ENCODE measurements at places on chromosomes 7 and 10.

DNA sequence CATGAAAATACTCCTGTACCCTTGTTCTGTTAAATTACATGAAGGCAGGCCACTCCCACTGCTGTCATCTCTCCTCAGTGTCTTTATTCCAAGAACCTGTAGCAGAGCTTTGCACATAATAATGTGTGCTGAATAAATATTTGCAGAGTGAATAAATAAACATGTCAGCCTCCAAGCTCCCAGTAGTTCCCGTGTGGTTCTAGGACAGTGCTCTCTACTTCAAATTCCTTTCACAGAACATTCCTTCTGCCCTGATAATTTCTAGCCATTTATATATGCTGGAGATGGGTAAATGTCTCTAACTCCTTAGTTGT, 20.3 kb upstream of the HYAL4 start:
- no peak for DNase-seq

GRCh38 chr7:33773053-33773452, 132.3 kb upstream of the BMPER start:
- peak; percentile 53 for DNase-seq

DNA sequence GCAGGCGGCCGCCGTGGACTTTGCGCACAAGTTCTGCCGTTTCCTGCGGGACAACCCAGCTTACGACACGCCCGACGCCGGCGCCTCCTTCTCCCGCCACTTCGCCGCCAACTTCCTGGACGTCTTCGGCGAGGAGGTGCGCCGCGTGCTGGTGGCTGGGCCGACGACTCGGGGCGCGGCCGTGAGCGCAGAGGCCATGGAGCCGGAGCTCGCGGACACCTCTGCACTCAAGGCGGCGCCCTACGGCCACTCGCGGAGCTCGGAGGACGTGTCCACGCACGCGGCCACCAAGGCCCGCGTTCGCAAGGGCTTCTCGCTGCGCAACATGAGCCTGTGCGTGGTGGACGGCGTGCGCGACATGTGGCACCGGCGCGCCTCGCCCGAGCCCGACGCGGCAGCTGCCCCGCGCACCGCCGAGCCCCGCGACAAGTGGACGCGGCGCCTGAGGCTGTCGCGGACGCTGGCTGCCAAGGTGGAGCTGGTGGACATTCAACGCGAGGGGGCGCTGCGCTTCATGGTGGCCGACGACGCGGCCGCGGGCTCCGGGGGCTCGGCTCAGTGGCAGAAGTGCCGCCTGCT, 14.1 kb downstream of the SH2B2 start:
- DNase-seq = no peak

DNA sequence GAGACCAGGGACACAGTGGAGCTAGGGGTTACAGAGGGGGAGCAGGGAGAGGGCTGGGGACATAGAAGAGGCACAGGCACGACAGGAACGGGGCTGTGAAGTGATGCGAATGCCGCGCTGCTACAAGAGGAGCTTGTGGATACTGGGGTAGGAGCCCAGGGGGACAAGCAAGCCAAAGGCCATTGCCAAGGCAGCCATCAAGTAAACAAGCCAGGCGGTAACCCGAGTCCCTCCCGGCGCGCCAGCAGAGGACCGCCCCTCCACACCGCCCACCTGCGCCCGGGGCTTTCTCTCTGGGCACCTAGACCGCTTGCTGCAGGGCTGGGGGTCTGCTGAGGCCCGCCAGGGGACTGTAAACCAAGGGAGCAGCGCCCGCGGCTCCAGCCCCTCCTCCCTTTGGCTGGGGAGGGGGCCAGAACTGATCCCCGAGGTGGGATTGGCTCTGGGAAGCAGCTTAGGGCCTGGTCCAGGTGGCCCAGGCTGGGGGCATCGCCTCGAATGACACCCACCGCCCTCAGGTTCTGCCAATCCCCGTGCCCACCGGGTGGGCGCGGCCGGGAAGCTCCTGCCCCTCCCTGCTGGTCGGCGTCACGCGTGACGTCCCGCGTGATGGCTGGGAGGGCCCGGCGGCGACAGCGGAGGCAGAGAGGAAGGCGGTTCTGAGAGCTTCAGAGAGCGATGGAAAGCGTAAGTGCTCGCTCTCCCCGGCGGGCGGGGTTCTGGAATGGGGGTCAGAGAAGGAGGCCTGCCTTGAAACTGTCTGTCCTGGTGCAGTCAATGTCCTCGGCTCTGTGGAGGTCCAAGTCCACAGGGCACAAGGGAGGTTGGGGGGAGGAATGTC, 982 bp downstream of the SFXN3 start:
- no peak for DNase-seq

GRCh38 chr7:38316733-38317360, 43.4 kb upstream of the TARP start:
- DNase-seq = no peak

DNA sequence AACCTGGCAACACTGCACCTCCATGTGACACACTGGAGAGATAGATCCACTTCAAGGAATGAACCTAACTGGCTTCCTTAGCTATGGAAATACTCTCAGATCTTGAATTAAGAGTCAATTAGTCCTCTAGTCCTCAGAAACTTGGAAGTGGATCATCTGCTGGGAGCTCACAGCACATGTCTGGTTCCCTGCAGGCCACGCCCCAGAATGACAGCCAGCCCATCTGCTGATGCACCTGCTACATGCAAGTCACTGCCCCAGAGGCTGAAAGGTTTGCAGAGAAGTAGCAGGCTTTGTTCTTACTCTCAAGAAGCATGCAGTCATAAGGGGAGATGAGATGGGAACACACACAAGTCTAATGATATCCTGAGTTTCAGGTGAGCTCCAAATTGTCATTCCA, 275.9 kb downstream of the SKAP2 start:
- no peak for DNase-seq

DNA sequence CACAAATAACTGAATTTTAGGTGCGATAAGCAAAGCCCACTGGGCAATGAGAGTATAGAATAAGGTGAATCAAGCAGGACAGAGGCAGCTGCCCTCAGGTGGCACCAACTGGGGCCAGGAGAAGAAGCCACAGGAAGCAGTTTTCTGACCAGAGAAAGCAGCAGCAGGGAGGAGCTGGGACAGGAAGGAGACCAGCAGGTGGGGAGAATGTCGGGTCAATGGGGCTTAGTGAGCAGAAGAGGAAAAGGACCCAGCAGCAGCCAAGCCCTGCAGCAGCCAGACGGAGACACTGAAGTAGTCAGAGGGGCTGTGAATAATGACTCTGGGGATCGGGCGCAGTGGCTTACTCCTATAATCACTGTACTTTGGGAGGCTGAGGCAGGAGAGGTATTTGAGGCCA, 209.6 kb upstream of the SH2B2 start:
- DNase-seq = no peak

DNA sequence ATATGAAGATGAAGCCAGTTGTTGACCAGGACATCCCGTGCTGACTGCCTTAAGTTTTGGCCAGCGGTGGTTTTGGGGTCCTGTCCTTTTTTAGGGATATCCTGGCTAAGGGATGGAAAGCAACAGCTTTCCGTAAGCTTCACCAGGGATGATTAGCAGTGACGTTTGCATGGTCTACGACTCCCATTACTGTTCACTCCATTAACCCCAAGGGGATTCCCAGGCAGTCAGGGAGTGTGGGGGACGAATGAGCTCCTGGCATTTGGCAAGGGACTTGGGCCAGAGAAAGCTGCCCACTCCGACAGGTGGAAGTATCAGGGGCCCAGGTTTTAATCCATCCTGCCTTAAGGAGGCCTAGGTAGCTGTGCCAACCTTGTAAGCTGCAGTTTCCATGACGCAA, 66.8 kb downstream of the ITGB1 start:
- no peak for DNase-seq

DNA sequence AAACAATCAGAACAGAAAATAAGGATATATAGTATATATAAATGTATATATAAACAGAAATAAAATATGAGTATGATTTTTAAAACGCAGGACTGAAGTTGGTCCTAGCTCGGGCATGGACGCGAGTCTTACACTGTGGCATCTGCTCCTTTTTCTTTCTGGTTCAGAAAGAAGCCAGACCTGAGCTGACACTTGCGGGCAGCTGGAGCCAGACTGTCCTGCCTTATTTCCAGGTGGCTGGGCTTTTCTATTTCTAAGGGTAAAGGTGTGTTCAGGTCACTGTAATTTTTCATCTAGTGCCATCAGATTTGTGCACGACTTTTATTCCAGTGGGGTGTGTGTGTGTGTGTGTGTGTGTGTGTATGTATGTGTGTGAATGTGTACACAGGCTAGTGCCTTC, 166.4 kb downstream of the GALNT17 start:
- DNase-seq = no peak

DNA sequence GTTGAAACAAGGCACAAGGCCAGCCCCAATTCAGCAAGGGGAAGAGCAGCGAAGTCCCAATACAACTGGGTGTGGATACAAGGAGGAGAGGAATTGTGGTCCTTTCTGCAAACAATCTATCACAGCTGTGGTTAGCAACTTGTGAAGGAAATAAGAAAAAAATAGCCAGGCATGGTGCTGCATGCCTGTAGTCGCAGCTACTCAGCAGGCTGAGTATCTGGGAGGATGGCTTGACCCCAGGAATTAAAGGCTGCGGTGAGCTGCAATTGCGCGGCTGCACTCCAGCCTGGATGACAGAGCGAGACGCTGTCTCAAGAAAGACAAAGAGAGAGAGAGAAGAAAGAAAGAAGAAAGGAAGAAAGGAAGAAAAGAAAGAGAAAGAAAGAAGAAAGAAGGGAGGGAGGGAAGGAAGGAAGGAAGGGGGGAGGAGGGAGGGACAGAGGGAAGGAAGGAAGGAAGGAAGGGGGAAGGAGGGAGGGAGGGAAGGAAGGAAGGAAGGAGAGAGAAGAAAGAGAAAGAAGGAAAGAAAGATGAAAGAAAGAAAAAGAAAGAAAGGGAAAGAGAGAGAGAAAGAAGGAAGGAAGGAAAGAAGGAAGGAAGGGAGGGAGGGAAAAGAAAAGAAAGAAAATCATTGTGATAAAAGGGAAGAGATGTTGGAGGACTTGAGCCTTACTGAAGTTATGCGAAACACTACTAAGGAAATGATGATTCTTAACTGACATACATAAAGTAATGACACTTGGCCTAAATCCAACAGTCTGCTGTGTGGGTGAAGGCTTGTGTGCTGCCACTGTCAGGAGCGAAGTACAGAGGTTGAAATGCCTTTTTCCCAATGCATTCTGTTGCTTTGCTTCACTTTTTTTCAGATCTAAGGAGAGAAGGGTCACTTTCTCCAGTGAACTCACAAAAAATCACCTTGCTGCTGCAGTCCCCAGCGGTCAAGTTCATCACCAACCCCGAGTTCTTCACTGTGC, 117.0 kb upstream of the STK17A start:
- DNase-seq = no peak

DNA sequence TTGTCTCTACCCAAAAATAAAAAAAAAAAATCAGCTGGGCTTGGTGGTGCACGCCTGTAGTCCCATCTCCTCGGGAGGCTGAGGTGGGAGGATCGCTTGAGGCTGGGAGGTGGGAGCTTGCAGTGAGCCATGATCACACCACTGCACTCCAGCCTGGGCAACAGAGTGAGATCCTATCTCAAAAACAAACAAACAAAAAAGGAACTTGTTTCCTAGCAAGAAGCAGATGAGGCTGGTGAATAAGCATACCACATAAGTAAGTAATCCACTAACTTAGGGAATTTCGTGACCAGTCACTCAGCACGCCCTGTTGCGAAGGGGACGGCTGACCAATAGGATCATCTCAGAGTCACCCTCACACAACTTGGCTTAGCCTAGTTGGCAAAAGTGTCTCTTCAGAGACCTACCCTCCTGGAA, 64.6 kb downstream of the CUX1 start:
- DNase-seq = peak; percentile 99

- DNase-seq = no peak
Observed at GRCh38 chr10:61452655-61453641, at the start of gene TMEM26. Gene TMEM26, minus strand, starts transcription at chr10:61453381. Its CDS starts 300 bp downstream, at chr10:61453081.

GRCh38 chr10:48526011-48526821, 78.7 kb downstream of the ARHGAP22 start:
- DNase-seq = peak; percentile 73

DNA sequence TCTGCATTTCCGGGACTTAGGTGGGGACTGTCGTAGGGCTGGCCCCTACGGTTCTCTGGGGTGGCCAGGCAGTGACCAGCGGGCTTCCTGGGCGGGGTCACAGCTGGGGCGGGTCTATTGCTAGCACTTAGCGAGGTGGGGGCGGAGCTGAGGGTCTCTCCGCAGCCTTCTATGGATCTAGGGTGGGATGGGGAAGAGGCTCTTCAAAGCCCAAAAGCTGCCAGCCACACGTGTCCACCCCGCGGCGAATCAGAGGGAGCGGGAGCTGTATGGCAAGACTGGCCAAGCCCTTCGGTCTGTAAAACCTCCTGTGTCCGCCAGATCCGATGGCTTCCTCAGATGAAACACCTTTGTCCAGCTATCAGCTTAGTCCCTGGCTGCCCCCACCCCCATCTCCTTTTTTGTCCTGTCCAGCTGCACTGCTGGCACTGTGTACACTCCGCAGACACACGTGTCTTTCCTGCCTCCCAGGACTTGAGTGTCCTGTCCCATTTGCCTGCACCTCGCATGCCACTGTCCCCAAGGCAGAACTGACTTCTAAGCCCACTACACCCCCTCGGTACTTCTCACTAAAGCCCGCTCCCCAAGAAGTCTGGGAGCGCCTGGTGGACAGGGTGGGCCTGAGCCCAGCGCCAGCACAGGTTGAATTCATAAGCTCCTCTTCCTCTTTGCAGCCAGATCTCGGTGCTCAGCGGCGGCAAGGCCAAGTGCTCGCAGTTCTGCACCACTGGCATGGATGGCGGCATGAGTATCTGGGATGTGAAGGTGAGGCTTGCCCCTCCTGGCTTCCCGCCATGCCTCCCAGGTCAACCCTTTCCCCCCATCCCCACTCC, 14.8 kb downstream of the PDAP1 start:
- DNase-seq = no peak

DNA sequence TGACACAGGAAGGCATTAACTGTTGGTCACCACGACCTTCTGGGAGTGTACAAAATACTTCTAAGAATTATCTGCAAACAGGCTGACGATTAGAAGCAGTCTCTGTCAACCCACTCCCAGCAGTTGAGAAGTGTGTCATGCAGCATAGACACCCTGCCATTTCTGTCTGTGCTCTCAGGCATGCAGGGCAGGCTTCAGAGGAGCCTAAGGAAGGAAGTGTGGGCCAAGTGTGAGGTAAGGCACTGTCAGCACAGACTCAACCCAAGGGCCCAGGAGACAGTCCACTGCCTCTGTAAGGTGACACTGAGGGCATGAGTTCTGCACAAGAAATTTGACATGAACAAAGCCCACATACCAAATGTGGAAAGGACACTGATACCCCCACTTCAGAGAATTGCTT, 109.0 kb upstream of the VIPR2 start:
- DNase-seq = no peak

DNA sequence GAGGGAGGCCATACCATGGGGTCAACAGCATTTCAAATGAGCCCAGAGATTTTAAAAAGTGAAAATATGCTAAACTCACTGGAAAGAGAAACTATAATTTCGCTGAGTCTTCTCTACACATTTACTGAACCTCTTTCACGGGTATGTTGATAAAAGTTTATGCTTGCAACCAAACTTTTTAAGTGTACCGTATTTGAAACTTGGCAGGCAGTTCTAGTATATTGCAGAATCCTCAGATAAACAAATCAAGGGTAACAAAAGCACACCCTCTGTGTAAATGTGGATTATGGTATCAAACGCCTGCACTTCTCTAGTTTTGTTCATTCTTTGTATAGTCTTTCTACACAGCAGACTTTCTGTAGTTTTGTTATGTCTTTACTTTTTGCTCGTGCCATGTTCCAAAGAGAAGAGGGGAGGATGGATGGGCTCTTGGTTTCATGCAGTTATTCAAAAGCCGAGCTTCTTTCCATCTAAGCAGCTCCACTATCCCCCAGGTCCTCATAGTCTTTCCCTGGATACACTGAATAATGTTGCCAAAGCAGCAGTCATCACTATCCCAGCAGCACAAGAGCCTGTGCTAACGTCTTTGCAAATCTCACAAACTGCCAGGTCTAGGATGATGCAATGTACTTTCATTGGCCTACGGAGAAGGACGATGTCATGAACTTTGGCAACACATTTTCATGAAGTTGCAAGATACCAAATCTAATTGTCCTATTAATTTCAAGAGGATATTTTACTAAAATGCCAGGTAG, 131.2 kb downstream of the MPP7 start:
- DNase-seq = no peak

Measured in GM04504 (cell line).